GM03348 (cell line): ENCODE measurements at places on chromosomes 6 and 20.

DNA sequence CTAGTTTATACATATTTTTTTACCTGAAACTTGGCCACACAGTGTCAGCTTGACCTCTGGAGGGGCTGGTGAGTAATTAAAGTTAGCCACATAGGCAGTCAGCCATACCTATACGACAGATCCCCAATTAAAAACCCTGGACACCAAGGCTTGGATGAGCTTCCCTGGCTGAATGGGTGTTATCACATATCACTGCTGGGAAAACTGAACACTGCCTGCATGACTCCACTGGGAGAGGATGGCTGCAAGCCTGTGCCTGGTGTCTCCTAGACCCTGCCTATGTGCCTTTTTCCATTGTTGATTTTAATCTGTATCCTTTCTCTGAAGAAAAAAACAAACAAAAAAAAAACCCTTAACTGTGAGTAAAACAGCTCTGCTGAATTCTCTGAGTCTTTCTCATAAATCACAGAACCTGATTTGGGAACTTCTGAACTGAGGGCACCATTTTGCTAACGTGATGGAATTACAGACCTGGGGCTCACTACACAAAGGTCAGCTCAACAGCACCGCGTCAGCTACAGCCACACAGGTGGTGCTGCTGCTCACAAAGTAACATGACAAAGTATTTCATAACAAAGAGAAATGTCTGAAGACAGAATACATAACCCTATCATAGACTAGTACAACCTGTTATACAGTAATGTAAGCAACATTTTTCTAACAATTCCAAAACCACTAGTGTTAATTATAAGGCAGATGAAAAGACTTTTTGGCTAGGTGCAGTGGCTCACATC lies 97.0 kb downstream of the SLC23A2 start:
- DNase-seq: no peak

DNA sequence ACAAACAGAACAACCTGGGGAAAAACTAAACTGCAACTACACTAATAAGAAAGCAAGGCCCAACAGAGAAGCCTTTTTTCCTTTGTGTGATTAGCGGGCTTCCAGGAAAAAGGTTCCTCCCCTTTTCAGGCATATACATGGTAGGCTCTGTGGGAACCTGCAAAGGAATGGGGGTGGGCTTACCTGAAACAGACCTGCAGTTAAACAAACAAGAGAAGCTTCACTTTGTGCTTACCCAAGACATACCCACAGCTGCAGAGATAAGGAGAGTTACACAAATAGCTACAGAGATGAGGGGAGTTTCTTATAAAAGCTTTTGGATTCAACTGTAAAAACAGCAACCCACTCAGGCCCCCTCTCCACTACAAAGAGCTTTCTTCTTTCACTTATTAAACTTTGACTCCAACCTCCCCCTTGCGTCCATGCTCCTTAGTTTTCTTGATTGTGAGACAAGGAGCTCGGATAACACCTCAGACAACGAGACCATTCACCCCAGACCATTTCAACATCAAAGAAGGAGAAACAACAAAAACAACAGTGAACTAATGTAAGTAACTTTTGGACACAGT lies 30.9 kb downstream of the RNF146 start:
- DNase-seq: no peak

- DNase-seq: no peak
Measured at GRCh38 chr6:10098756-10099528, 315.9 kb downstream of the TFAP2A start.

DNA sequence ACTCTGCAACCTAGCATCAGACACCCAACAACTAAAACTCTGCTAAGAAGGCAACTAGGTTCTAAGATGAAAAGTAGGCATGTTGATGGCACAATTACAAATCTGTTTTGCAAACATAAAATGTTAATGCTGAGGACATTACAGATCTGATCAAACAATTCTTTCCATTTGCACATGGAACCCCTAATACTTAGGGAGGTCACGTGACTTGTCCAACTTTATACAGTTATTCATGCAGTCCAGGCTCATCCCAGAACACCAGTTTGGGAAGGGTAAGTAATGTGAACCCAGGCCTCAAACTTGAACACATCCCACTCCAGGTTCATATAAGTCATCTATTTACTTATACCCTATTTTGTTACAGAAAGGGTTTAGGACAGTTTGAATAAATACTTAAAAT lies 247.2 kb downstream of the HACE1 start:
- DNase-seq: no peak

DNA sequence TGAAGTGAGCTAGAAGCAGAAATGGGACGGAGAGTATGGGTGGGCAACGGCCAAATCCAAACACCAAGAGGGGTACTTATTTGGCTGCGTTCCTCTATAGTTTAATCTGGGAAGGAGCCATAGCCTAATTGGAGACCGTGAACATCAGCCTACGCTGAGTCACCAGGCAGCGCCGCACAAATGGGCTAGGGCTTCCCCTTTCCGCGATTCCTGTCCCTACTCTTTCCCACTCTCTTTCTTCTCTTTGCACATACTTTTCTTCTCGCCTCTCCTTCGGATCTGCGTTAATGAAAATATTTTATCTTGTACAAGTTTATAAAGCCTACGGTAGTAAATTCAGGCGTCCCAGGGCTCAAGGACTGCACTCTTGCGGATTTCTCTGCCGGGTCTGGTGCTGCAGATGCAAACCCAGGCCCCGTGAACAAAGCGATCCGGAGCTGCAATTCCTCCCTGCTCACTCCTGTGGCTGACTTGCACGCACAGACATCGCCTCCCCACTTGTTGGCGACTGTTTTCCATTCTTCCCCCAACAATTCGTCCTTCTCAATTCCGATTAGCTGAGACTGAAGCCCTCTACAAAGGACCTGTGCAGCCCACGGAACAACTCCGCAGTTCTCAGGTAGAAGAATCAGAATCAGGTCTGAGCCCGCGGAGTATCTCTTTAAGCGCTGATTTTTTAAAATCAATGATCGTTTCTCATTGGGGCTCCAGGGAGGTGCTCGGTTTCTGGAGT lies 4.2 kb upstream of the TBX18 start:
- no peak for DNase-seq

GRCh38 chr6:14129575-14129974 lies 12.0 kb downstream of the CD83 start:
- peak; percentile 70 for DNase-seq

DNA sequence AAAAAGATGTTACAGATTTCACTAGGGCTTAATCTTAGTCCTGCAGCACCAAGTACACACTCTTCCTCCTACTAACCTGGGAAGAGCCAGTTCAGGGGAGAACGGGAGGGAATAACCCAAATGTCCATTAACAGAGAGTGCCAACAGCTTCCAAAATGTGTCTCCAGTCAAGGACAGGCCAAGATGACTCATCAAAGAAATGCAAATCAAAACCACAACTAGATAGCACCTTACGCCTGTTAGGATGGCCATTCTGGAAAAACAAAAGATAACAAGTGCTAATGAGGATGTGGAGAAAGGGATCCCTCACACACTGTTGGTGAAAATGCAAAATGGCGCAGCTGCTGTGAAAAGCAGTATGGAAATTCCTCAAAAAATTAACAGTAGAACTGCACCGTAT lies 3.8 kb upstream of the MAS1L start:
- DNase-seq: no peak

DNA sequence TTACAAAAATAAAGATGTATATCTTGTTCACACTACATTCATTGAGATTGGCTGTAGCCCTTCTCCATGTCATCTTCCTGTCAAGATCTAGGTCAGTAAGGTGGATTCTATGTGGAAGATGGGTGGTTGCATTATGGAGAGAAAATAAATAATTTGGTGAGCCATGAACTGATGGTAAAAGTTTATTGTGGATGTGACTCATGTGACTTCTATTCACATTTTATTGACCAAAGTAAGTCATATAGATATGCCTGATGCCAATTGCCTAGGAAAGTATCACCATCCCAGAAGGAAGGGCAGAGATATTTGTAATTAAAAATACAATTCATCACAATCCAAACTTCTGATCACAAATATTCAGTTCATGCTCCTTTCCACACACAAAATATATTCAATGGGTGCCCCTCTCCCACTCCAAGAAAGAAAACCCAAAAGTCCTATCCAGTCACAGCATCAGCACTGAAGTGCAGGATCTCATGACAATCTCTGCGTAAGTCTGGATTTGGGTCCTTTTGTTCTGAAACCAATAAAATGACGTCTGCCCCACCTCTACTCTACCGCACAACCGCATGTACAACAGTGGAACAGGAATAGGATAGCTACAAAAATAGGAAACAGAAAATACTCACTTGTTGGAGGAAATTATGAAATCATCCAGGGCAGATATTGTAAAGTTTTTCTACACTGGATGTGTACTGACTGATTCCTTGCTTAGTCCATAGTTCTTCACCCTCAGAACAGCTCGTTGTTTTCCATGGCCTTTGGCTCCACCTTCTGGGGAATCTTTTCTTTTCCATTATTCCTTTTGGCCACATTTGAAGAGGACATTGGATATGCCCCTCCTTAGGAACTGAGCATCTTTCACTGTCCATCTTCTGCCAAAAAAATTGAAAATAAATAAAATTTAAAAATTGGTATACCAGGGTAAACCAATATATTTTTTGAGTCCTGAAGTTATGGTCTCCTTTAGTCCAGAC lies 16.1 kb upstream of the SLC17A3 start:
- DNase-seq: peak; percentile 58

GRCh38 chr6:135129136-135129856 lies 51.8 kb upstream of the MYB start:
- no peak for DNase-seq

- no peak for DNase-seq
Measured at GRCh38 chr6:89678531-89678930, 40.0 kb upstream of the LYRM2 start.

DNA sequence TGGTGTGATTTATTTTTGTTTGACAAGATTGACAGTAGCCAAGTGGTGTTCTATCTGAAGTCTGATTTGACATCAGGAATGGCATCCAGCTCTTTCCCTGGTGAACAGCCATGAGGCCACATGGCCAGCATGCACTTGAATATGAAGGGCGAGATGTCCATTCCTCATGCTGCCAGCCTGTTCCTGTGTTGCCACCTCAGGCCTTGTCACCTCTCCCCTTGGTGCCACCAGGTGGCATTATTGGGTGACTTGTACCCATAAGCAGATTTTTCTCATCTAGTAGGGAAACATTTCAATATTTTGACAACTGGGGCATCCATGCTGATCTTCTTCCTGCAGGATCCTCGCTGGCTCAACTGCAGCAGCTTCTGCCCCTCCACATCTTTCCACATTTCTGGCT lies 199.1 kb downstream of the ERMARD start:
- DNase-seq: no peak

GRCh38 chr6:21263531-21264287 lies 329.8 kb upstream of the SOX4 start:
- no peak for DNase-seq

GRCh38 chr6:101114703-101115102 lies 233.6 kb upstream of the ASCC3 start:
- peak; percentile 42 for DNase-seq

DNA sequence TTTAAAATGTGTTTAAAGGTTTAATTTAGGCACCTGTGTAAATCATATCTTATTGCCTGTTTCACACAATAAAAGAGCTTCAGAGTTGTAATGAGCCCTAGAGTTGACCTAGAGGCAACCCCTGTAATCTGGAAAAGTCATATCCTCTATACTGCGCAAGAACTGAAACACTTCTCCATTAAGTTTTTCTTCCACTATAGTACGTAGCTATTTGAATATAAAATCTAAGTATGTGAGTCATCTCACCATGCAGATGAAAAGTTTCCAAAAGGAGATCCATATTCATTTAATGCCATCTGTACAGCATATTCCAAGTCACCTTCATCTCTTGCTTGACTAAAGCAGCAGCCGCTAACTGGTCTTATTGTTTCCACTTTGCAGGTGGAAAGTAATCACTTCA lies 26.0 kb upstream of the TAAR1 start:
- no peak for DNase-seq

- peak; percentile 18 for DNase-seq
Measured at GRCh38 chr20:219290-220115, 7.6 kb upstream of the DEFB129 start.

DNA sequence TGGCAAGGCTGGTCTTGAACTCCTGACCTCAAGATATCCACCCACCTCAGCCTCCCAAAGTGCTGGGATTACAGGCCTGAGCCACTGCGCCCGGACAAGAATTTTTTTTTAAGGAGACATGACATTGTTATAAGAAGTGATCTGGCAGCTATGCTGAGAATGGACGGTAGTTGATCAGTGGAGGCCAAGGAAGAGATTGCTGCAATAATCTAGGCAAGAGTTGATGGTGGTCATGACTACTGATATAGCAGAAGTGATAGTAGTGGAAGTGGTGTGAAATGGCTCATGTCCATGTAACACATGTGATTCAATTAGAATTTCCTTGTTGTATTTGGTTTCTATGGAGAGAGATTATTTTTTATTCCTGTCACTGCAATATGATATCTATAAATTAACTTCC lies 125.3 kb upstream of the CCN2 start:
- DNase-seq: no peak

GRCh38 chr6:12578751-12579150 lies 137.8 kb upstream of the PHACTR1 start:
- peak; percentile 63 for DNase-seq

DNA sequence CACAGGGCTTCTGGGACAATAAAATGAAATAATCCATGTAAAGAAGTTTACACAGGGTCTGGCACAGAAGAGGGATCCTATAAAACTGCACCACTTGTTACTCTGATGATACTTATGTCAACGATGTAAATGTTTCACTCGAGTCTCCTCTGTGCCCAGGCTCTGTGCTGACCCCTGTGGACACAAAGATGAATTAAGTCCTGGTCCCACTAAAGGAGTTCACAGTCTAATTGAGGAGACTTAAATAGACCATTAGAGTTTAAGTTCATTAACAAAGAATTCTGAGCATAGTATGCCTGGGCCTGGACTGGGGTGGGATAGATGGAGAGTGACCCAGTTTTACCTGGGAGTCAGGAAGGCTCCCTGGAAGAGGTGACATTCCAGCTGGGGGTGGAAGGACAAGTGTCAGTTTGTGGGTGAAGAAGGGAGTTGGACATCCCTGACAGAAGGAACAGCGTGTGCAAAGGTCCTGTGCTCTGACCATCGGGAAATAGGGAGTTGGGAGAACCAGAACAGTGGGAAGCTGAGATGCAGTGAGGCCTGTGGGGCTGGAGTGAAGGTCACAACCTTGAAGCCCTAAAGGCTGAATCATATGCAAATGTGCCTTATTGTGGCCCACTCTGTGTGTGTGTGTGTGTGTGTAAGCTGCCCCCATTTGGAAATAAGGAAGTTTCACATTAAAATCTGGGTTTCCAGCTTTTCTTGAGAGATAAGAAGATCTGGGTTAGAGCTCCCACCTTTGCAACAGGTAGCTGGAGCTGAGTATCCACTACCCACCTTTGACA lies 1.1 kb downstream of the OCSTAMP start:
- DNase-seq: no peak

GRCh38 chr20:3383878-3384495 lies 23.5 kb downstream of the DNAAF9 start:
- no peak for DNase-seq

DNA sequence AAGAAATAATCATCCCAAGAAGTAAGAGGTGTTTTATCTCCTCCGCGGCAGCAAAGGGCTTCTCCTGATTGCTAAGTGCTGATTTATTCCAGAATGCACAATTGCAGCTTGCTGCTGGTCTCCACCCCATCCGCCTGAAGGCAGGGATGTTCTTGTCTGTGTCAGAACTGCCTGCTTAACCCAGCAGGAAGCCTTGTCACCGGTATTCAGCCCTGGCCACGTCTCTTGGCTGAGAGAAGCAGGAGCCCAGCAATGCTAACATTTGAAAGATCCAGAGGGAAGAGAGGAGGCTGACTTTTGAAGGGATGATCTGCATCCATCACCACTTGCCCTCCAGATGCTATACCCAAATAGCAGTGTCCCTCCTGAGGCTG lies 4.2 kb downstream of the SCML4 start:
- no peak for DNase-seq
